Activated naive CD8-positive, alpha-beta T cell treated with anti-CD3 and anti-CD28 coated beads, Interleukin-2, amount 10 ng/mL, durations not matched to agents 7 days and 5 days (primary cell): ENCODE measurements at places on chromosomes 6 and 20.

DNA sequence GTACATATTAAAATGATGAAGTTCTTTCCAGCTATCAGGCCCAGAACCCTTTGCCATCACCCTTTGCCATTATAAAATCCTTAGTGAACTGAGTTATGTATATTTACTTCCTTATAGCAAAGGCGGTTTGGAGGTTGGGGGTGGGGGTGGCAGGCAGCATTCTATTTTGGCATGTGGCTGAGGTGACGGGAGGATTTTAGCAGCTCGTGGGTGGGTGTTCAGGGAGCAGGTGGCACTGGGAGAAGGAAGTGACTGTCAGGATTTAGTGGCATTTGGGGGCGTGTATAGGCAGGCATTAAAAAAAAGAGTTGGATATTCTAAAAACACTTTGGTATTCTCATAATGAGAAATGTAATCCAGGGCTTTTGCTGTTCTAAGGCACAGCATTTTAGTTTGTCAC lies 150.7 kb downstream of the RIMS1 start:
- DNase-seq = no peak

- no peak for DNase-seq
These were observed 107.3 kb downstream of the NCOA3 start for GRCh38 chr20:47609001-47609400.

- peak; percentile 39 for DNase-seq
These were observed 16.4 kb upstream of the STX16 start for GRCh38 chr20:58634521-58635278.

DNA sequence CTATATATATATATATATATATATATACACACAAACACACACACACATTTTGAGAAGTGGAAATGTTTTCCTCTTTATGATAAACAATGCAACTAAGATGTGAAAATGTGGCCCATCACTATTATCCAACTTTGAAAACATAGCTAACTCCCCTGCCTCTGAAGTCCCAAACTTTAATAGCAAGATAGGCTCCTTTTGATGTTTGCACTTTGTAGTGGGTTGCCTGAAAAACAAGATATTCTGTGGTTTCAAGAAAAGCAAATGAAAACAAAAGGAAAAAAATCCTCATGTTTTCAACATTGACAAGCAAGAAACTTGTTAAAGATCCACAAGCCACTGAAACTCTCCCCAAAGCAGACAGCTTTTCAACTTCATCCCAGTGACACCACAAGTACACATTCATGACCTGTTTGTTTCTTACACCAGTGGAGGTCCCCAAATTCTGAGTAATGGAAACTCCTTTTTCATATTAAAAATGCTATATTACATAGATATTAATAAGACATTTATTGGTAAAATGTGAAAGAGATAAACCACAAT lies 90.0 kb downstream of the IPCEF1 start:
- DNase-seq = no peak

DNA sequence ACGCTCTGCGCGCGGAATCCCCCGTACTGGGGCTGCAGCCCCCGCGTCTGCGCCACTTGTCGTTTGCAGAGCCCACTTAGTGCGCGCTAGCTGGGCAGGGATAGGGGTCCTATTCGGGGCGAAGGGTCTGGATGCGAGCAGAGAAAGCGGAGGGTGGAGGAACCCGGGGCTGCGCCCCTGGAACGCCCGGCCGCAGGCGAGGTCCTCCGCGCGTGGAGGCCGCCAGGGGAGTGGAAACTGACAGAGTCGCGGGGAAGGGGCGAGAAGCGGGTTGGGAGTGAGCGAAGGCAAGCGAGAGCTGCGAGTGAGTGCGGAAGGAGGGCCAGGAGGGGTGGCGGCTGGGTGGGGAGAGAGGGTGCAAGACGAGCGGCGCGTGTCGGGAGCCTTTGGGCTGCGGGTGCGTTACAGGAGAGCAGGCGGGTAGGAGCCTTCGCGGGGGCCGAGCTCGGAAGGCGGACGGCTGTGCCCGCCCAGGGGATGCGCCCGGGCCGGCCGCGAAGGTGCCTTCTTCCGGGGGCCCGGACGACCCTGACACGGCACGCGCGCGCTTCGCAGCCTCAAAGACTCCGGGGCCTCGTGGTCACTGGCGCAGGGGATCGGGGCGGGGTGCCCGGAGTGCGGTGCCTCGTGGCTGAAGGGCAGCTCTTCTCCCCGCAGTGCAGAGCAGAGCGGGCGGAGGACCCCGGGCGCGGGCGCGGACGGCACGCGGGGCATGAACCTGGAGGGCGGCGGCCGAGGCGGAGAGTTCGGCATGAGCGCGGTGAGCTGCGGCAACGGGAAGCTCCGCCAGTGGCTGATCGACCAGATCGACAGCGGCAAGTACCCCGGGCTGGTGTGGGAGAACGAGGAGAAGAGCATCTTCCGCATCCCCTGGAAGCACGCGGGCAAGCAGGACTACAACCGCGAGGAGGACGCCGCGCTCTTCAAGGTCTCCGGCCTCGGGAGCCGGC lies 1.2 kb downstream of the IRF4 start:
- DNase-seq = peak; percentile 72

- DNase-seq = peak; percentile 62
These were observed at the start of gene PLTP for GRCh38 chr20:45911486-45912343. Gene PLTP (minus strand): TSS chr20:45912155. CDS start chr20:45911452, 703 bp downstream.

DNA sequence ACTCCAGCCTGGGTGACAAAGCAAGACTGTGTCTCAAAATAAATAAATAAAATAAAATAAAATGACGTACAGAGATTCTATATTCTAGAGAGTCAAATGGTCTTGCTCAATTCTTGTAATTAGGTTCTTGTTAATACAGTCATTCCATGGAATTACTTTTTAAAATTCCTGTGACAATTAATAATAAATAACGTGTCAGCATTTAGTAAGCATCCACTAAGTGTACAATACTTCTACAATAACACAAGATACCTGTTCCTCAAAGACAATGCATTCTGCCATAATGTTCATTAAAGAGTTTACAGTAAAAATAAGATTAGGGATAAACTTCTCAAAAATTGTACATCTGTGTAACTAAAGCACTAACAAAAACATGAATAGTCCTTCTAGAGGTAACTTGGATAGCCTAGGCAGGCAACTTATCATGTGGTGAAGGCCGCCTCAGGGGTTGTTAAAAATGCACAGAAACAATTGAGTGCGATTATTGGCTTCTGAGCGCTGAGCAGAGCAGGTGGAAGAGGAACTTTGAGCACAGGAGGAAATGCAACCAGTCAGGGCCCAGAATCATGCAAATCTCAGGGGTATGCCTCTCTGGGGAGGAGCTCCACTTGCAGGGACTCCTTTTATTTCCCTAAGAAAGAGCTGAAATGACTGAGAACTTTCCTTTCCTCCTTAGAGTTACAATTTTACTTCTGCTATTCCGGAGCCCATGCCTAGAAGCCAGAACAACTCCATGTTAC lies 37.1 kb downstream of the QRSL1 start:
- no peak for DNase-seq

DNA sequence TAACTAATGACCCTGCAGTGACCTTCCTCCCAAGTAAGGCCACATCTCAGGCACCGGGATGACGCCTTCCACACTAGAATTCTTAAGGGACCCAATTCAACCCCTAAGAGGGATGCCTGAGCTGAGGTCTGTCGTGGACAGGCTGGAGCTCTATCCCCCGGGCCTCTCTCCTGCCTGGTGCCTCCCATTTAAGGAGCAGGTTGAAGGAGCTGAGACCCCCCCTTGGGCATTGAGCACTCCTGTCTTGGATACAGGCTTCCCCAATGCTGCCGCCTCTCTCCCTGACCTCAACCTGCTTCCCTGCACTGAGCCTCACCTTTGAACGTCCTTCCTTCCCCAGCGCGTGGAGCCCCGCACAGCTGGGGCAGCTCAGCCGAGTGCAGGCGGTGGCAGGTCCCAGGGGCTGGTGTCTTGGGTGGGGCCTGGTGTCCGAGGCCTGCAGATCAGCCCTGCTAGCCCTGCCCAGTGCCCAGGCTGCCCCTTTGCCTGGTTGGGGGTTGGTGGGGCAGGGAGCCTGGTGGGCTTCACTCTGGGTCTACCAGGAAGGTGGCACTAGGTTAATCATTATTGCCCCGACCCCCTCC lies 19.9 kb upstream of the BHLHE23 start:
- DNase-seq = no peak

DNA sequence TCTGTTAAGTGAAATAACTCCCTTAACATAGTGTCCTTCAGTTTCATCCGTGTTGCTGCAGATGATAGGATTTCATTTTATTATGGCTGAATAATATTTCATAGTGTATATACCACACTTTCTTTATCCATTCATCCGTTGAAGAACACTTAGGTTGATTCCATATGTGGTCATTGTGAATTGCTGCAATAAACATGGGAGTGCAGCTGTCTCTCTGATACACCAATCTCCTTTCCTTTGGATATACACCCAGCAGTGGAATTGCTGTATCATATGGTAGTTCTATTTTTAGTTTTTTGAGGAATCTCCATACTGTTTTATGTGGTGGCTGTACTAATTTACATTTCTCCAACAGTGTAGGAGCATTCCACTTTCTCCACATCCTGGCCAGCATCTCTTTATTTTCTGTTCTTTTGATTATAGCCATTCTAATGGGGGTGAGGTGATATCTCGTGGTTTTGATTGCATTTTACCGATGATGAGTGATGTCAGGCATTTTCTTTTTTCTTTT lies 193.2 kb downstream of the SLC16A10 start:
- no peak for DNase-seq

DNA sequence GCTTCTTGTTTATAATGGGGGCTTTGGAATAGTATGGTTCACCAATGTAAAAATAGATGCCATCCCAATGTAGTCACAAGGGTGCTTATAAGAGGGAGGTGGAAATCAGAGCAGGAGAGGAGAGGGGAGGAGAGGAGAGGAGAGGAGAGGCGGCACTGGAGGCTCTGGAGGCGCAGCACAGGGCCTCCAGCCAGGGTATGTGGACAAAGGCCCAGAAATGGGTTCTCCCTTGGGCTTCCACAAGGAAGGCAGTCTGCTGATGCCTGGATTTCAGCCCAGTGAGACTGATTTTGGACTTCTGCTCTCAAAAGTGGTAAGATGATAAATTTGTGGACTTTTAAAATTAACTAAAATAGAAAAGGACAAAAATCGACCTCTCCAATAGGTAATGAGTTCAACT lies 116.8 kb downstream of the RNASET2 start:
- DNase-seq = no peak
